ENCODE measurements at places on chromosomes 16 and 17.

GRCh38 chr17:78230996-78231935 lies at the start of gene TMEM235:
TSS of gene TMEM235 (plus strand) at chr17:78231631. CDS start at chr17:78232024, 393 bp downstream.
- DNase-seq = no peak

DNA sequence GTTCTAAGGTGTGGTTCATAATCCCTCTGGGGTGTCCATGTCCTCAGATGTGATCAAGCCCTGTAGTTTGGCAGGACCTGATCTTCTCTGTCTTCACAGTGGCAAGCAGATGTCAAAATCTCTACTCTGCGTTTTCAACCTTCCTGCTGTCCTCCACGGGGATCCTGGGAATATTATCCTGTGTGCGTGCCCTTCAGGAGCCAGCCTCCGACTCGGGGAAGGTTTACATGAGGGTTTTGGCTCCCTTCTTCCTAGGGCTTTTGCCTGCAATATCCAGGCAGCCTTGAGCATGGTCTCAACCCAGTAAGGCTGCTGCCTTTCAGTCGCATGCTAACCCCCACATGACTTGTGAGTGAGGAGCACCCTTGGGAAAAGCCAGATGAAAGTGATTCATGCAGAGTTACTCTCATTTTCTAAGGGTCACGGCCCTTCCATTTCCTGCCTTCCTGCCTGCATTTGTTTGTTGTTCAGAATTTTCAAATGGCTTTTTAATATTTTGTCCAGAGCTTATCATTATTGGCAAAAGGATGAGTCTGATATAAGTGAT lies 202.2 kb upstream of the CHMP6 start:
- DNase-seq = peak; percentile 87

DNA sequence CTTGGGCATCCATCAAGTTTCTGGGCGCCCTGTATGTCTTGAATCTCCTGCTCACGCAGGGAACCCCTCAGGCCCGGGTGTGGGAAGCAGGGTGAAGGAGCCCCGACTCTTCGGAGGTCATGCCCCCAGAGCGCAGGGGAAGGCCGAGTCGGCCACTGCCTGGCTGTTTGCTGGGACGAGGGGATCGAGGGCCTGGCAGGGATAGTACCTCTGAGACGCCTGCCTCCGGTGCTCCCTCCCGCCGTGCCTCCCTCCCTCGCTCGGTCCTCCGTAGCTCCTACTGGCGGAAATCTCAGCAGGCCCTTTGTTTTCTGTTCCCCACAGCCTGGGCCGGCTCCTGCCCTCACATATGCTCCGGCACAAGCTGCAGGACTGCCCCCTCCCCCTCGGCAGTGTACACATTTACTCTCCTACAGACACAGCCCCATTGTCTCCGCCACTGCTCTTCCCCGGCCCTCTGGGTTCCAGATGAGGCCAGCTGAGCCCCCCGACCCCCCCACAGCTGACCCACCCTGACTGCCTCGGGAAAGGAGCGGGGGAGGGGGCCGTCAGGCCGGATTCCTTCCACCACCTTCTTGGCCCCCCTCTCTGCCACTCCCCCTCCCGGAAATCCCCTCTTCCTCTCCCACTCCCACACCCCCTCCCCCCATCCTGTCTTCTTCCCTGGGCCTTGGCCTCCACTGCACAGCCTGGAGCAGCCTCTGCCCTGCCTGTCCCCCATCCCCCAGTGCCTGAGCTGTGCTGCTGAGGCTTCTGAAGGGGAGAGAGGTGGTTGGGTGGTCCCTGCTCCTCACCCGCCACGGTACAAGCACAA lies 1.4 kb downstream of the TRAF4 start:
- DNase-seq = peak; percentile 56

- peak; percentile 75 for DNase-seq
These were observed 285.2 kb downstream of the SEC14L1 start for GRCh38 chr17:77425791-77426641.

- DNase-seq = peak; percentile 85
These were observed 10.9 kb downstream of the COPZ2 start for GRCh38 chr17:48026502-48027321.

DNA sequence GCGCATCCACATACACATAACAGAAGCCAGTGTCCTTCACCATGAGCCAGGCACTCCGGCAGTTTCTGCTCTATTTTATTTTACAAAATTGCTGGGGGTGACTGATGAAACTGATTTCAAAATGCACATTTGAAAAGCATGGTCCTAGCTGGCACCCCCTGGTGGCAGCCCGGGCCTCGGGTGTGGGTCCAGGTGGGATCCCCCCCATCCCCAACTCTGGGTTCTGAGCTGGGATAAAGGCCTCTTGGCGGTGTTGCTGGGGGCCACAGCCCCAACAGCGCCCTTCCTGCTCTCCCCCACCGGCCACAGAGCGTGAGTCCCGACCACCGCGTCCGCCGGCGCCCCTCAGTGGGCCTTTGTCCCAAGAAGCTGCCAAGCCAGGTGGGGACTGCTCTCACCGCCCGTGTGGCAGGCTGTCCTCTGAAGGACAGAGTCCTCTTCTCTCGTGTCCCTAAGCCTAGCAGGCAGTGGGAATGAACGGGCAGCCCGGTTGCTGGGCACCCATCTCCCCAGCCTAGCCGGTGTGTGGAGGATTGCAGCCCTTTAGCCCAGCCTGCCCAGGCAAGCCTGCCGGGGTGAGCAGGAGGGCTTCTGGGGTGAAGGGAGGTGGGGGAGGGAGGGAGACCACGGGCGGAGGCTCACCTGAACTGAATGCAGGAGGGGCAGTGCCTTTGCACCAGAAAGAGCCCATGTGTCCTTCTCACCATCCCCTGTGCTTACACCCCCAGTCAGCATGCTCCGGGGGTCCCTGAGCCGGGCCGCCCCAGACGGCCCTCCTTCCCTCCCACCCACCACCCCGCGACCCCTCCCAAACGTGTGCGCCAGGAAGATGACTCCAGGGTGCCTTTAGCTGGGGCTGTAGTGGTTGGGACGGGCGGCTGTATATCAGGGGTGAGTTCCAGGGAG lies 898 bp downstream of the SNAI3 start:
- peak; percentile 50 for DNase-seq

DNA sequence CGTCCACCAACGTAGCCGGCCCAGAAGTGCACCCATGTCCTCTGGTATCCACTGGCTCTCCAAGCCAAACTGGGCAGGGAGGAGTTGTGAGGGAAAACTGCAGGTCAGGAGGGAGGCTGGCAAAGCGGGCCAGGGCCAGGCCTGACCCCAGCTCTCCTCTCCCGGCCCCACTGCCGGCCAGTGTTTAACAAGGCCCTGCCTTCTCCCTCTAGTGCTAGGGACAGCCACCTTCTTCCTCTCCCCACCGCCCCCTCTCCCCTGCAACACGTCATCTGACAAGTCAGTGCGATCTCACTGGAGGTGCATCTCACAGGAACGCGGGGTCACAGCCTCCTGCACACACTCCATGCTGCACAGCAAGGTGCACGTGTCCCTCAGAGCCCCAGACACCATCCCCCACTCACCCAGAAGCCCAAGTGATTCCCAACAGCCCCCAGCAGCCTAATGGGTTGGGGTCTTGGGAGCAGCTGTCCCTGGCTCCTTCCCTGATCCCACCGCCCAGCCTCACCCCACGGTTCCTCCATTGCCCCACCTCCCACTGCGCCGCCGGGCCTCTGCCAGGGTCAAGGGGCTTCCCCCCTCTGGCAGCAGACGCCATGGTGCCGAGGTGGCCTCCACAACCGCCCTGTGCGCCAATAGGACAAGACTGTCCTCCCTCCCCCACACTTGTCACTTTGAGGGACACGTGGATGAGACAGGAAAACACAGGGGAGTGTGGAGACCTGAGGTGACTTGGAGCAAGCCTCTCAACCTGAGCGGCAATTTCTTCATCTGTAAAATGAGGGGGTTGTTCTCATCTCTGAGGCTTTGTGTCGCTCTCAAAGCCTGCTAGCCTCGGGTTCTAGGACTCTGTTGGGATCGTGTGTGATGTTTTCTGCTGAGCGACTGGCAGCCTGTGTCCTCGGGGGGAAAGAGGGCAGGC lies 1.1 kb upstream of the ACE start:
- no peak for DNase-seq

DNA sequence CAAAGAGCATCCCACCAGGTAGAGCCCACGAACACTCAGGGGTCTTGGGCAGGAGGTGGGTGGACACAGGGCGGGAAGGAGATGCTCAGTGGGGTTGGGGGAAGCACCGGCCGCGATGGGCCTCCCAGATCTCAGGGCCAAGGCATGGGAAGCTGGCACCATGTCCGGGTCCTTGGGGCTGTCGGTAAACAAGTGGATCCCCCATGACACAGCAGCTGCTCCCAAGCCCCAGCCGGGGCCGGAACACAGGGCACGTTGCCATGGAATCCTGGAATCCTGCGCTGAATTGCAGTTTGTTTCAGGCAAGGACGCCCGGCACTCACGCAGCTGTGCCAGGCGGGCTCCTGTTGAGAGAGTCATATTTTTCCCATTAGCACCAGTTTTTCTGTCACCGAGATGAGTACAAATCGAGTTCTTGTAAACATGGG lies 23.0 kb upstream of the CHMP6 start:
- peak; percentile 33 for DNase-seq

DNA sequence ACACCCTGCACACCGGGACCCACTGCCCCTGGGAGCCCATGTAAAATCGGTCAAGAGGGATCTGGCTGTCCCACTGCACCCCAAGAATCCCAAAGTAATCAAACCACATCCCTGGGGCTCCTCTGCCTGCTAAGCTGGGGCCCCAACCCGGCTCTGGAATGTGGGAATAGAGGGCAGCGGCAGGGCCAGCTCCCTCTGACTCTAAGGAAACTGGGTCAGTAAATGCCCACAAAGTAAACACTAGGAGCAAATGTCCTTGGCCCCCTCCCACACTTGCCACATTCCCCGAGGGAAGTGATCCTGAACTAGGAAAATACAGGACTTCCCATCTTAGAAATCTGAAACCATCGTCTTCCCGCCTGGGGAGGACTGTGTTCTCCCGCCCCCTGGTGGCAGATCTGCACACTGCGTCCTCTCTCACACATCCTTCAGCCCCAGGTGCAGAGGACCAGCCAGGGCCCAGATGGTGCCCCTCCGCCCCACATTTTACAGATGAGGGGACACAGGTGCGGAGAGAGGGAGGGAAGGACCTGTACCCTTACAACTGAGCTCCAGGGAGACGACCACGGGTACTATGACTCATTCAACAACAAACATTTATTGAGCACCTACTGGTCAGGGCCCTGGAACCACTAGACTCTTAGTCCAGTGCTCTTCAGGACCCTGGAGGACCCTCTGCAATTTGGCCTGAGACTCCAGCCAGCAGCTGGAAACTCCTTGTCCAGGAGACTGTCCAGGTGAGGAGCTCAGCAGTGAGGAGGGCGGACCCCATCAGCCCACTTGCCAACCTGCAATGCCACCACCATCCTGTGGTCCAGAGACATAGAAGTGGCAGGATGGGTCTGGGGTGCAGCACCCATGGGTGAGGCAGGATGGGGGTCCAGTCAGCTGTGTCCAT lies 10.1 kb downstream of the P3H4 start:
- DNase-seq = peak; percentile 70

DNA sequence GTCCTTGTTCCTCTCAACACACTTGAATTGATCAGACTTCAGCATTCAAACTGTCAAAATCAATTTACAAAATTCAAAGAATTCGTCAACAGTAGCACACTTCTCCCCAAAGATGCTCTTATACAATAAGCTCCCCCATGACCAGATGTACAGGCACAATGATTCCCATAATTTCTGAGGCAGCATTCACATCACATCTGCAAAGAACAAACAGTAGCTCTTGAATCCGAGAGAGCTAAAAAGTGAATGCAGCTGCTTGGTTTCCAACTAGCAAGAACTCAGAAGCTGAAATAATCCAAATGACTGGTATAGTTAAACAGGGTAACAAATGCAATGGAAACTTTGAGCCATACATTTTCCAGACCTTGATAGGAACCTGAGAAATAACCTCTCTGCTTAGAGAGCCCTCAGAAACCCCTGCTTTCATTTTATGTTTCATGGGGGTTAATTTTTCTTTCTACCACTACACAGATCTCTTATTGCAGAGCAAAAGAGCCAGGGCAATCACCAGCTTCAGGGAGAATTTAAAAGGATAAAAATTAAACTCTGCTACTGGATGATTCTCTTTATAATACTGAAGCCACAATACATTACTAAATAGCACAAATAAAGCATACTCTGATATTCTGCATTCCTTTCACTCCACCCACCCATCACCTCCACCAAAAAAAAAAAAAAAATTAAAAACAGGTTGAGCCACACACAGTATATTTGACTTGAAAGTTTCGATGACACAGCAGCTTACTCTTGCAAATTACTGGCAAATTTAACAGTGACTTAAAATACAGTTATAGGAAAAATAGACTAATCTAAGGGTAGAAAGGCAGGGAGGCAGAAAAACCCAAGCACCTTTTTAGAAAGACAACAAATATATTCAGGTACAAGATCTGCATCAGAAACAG lies 23.1 kb upstream of the TMEM97 start:
- DNase-seq = no peak

DNA sequence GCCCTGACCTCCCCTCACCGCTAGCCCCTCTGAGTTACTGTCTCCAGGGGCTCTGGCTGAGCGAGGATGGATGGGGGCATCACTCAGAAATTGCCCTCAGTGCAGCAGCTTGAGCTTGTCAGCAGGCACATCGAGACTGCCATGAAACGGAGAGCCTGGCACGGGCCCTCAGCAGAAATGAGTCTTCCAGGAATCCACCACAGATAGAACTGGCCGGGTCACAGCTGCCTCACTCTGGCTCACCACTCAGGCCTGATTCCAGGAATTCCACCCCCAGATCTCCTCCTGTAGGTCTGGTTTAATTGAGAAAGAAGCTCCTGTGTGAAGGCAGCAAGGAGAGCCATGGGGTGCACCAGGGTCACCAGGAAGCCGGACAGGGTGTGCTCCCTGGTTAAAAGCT lies 85.5 kb downstream of the GSG1L start:
- no peak for DNase-seq
